ENCODE measurements at places on chromosomes 7 and 10.

DNA sequence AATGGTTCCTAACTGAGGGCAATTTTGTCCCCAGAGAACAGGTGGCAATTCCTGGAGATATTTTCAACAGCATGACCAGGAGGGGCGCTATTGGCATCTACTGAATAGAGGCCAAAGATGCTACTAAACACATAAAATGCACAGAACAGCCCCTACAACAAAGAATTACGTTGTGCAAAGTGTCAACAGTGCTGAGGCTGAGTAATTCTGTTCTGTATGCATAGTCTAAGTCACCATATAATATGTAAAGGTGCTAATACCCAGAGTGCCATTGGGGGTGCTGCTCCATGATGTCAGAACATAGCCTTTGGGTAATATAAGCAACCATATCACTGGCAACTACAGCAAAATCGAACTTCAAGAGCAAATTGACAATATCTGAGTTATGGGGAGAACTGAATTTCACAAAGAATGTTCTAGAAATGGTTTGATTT is 213.3 kb upstream of the PHYHIPL start:
- no peak for DNase-seq

DNA sequence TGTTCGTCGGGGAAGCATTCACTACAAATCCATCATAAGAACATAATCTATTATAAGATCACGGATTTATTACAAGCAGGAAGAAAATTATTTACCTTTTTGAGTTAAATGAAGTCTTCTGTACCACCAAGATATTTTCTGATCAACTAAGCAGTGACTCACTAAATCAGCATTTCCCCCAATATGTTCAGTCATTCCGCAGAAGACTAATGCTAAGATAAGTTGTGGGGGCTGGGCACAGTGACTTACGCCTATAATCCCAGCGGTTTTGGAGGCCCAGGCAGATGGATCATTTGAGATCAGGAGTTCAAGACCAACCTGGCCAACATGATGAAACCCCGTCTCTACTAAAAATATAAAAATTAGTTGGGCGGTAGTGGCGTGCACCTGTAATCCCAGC is 144.2 kb upstream of the EGR2 start:
- DNase-seq = no peak

DNA sequence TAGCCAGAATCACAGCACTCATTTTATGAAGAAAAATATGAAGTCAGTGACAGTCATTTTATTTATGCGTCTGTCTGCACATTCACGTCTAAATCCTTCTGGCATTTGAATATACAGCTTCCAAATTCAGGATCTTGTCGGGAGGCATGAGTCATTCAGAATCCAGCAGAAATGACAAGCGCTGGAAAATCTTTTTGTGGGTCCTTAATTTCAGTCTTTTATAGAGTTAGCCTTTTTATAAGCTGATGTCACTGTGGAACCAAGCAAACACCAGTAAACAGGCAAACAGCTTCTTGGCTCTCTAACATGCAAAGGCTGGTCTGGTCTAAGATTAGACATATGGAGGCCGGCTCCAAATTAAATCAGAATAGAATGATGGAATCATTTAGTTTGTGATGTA is 388.2 kb upstream of the TEX47 start:
- DNase-seq = no peak

DNA sequence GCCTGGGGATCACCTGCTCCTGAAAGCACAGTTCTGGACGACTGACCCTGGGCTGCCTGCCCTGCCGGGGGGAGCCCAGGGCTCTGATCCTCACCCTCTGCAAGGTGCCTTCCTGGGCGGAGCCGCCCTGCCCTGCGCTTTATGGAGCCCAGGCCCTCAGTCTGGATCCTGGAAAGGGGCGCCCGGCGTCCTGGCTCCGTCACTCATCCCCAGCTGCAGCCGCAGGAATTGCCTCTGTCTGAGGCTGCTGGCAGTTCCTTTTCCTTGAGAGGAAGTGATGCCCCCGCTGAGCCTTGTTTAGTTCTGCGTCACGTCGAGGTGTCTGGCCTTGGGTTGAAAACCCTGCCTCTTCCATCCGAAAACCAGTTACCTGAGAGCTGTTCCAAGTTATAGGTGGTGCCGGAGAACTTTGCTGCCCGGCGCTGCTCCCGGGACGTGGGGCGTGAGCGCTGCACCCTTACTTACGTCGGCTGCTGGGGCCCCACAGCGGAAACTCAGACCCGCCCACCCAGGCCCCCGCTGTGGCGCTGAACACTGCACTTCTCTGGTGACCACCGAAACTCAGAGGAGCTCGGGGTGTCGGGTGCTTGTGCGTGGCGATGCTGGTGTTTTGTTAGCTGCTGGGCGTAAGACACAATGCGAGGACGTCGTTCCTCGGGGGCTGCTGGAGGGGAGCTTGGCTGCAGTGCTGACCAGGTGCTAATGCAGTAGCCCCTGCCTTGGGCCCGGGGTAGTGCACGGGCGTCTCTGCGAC is 5.4 kb downstream of the MAFK start:
- DNase-seq = no peak

GRCh38 chr10:88647061-88647615 is 17.1 kb upstream of the LIPF start:
- DNase-seq = no peak

- no peak for DNase-seq
Observed at GRCh38 chr7:113878394-113878992, 40.3 kb downstream of the PPP1R3A start.

DNA sequence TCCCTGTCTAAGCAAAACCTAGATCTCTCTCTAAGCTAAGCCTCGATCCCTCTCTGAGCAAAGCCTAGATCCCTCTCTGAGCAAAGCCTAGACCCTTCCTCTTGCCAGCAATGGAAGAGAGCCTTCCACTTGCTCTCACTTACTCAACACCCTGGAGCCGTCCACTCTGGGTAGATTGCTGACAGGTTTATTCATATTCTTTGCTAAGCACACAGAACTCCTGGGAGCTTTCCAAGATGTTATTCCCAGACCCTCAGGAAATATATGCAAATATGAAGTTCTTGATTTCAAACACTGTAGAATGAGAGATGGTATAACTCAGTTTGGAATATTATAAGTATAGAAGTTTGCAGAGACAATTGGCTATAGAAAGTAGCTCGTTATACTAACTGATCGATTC is 503.8 kb upstream of the CELF2 start:
- DNase-seq = no peak
